ENCODE measurements at places on chromosomes 6 and 20. TPM values are rescaled to one million over a fixed set of nuclear protein-coding genes. Genes with fewer than 3 reads are reported as not detected.

DNA sequence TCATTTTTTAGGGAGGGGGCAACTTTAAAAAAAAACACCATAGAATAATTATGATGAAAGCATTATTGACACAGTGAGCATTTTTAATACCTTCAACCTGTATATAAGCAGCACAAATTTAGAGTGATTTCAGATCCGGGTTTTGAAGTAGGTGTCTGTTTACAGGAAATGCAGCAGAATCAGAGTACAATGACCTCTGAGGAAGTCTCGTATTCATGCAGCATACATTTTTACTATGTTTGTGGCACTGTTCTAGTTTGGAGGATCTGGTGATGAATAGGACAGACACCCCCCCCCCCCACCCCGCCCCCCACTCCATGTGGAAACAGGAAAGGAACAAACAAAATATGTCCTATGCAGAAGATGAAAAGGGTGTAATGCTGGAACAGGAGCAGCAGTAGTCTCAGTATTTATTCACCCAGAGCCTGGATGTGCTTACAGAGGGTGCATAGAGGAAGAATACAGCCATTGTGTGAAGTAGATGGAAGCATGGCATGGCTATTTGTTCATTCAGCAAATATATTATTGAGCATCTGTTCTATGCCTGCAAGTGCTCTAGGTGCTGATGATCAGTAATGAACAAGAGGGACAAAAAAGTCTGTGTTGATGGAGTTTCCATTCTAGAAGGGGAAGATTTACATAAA is 19.7 kb downstream of the VAPB start:
- no peaks in the 10 kb centered on the region for H3K36me3 ChIP-seq
- no peak overlapping the region for H3K27ac ChIP-seq
- H3K4me1 ChIP-seq = peaks cover 16% of the 10 kb centered on the region
- H3K4me3 ChIP-seq = no peak overlapping the region
- H3K27me3 ChIP-seq = no peaks in the 10 kb centered on the region

DNA sequence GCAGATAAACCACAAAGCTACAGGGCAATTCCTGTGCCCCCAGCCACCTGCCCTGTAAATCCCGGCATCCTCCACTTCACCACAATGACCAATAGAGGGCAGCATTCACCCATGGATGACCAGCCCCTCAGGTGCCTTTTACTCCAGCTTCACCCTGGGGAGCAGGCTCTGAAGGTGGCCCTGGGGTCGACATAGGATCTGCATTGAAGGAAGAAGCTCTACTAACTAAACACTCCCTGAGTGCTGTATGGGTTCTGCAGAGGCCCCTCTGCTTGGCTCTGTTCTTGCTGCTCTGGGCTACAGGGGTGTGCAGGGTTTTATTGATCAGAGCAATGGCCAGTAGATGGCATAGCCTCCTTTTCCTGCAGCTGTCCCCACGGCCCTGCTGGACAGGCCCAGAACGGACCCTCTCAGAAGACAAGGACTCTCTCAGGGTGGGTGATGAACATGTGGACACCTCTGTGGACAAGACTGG is 20.3 kb downstream of the CST4 start:
- H3K27ac ChIP-seq = no peak overlapping the region
- peak; percentile 55 for DNase-seq
- no peaks in the 10 kb centered on the region for H3K27me3 ChIP-seq
- no peak overlapping the region for H3K4me3 ChIP-seq
- H3K4me1 ChIP-seq = no peaks in the 10 kb centered on the region

BTNL2 gene
- total RNA-seq = not detected

GRCh38 chr6:131924881-131925474 is 26.2 kb downstream of the CCN2 start:
- no peaks in the 10 kb centered on the region for H3K27me3 ChIP-seq
- no peaks in the 10 kb centered on the region for H3K36me3 ChIP-seq
- DNase-seq = no peak
- H3K4me3 ChIP-seq = no peak overlapping the region
- no peaks in the 10 kb centered on the region for H3K4me1 ChIP-seq

DNA sequence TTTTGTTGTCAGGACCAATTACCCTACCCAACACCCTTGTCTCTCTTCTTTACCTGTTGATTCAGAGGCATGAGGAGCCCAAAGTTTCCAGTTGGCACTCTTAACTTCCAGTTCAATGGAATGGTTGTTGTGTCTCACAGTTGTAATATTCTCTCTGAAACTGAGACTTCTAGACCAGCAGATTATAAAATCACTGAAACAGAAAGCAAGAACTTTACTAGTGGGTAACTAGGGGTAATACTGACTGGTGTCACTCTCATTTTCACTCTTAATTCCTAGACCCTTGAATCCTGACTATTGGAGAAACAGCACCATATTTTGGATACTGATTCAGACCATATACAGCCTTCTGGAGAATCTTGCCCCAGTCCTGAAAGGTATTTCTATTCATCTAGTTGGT is 140.2 kb upstream of the MMS22L start:
- H3K27me3 ChIP-seq = no peaks in the 10 kb centered on the region
- H3K4me3 ChIP-seq = no peak overlapping the region
- no peak overlapping the region for H3K27ac ChIP-seq
- no peaks in the 10 kb centered on the region for H3K4me1 ChIP-seq

ENPP1 gene
- 53.1 TPM for total RNA-seq

RCAN2 gene
- 8.2 TPM for total RNA-seq

GRCh38 chr20:31602779-31603441 is 2.2 kb upstream of the ID1 start:
- H3K4me3 ChIP-seq = no peak overlapping the region
- no peaks in the 10 kb centered on the region for H3K27me3 ChIP-seq
- no peaks in the 10 kb centered on the region for H3K36me3 ChIP-seq
- no peak for DNase-seq

DNA sequence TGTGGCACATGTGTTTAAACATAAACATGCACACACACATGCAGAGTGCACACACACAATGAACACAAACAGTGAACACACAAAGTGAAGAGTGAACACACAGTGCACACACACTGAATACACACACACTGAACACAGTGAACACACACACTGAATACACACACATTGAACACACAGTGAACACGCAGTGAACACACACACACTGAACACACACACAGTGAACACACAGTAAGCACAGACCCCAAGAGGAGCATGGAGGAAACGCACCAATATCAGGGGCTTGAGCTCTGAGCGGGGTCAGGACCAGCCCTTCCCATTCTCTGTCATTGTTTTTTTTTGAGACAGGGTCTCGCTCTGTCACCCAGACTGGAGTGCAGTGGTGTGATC is 17.1 kb upstream of the HELZ2 start:
- H3K4me1 ChIP-seq = no peaks in the 10 kb centered on the region
- peaks cover 11% of the 10 kb centered on the region for H3K36me3 ChIP-seq
- H3K4me3 ChIP-seq = no peak overlapping the region
- no peaks in the 10 kb centered on the region for H3K27me3 ChIP-seq
- no peak for DNase-seq
- H3K27ac ChIP-seq = no peak overlapping the region

DNA sequence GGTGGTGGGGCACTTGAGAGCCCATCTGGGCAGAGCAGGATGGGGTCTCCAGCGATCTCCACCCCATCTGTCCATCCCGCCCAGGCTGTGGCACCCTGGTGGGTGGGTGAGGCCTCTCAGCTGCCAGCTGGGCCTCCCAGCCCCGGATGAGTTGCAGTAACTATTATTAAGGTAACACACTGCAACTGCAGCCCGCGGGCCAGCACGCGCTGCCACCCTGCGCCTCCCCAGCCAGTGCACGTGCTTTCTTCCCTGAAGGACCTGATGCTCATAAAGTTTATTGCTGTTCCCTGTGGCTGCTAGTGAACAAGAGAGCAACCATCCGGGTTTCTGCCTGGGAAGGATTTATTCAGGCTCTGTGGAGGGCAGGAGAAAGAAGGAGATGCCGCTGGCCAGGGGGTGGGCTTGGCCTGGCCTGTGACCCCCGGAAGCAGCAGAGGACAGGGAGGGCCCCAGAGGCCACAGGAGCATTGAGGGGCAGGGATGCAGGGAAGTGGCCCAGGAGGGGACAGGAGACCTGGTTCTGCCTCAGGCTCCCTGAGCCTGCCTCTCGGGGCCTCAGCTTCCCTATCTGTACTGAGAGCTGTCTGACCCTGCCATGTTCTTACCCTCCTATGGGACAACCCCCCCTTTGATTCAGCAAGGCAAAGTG is 1.7 kb downstream of the IP6K3 start:
- peaks cover 34% of the 10 kb centered on the region for H3K4me1 ChIP-seq
- no peaks in the 10 kb centered on the region for H3K36me3 ChIP-seq
- H3K27ac ChIP-seq = peak overlapping the region; percentile 76
- DNase-seq = no peak
- no peak overlapping the region for H3K4me3 ChIP-seq
- no peaks in the 10 kb centered on the region for H3K27me3 ChIP-seq

DNA sequence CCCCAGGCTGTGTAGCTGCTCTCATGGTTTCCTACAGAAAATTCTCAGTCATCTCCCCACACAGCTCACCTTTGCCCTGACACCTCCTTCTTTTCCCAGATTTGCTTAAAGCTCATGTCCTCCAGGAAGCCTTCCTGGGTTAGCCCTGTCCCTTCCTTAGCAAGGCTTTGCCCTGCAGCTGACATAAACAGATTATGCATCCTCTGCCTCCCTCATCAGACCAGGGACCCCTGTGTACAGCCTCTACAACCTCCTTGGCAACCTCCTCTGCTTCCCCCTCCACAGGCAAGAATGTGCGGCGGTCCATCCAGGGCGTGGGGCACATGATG is 39.8 kb downstream of the UQCC2 start:
- DNase-seq = no peak
- no peak overlapping the region for H3K27ac ChIP-seq
- no peaks in the 10 kb centered on the region for H3K27me3 ChIP-seq
- no peaks in the 10 kb centered on the region for H3K4me1 ChIP-seq
- H3K36me3 ChIP-seq = no peaks in the 10 kb centered on the region

DNA sequence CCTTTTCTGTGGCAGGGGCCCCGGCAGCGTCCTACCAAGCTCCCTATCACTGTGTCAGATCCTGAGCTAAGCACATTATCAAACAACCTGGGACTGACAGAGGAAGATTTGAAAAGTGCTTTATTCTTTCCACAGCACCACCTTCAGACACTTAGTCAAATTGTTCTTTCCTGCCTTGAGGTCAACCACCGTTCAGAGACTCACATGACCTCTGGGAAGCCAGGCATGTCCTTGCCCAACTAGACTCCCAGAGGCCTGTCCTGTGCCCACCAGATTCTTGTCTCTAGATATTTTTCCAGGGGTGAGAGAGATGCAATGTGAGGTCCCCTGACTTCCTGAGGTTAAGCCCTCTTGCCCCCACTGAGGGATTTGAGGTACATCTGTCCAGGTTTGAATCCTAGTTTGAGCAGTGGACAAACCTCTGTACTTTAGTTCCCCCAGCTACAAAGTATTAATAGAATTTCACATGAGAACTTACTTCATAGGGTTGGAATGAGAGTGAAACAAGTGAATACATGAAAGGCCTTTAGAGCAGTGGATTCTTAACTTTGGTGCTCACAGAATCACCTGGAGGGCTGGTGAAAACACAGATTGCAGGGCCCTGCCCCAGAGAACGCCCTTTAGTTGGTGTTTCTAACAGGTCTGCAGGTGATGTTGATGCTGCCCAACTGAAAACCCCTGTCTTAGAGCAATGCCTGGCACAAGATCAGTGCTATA is 179.8 kb downstream of the CLIC5 start:
- H3K27ac ChIP-seq = no peak overlapping the region
- no peaks in the 10 kb centered on the region for H3K4me1 ChIP-seq
- H3K27me3 ChIP-seq = no peaks in the 10 kb centered on the region
- no peaks in the 10 kb centered on the region for H3K36me3 ChIP-seq
- DNase-seq = no peak

Data from liver (tissue), 10 donors.